ENCODE measurements at places on chromosomes 12 and 14. TPM values are rescaled to one million over a fixed set of nuclear protein-coding genes. Genes with fewer than 3 reads are reported as not detected.
A peak's percentile ranks its signal among the peaks of the same experiment; 100 is the strongest.

DNA sequence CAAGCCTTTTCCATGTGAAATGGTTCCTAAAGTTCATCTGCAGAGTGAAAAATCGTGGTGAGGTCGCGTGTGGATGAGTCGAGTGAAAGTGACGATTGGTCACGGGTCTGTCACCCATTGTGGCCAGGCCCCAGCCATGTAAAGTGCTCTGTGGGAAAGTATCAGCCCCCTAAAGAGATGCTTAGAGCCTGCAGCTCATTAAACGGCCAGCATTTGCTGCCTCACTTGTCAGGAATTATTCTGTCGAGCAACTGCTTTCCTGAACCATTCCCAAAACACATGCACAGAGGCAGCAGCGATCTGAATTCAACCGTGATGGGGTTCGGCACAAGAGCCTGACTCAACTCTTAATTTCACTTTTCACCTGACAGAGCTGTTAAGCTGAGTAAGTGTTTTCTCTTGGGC is 16.0 kb downstream of the DBX2 start:
- DNase-seq, result no peak

DNA sequence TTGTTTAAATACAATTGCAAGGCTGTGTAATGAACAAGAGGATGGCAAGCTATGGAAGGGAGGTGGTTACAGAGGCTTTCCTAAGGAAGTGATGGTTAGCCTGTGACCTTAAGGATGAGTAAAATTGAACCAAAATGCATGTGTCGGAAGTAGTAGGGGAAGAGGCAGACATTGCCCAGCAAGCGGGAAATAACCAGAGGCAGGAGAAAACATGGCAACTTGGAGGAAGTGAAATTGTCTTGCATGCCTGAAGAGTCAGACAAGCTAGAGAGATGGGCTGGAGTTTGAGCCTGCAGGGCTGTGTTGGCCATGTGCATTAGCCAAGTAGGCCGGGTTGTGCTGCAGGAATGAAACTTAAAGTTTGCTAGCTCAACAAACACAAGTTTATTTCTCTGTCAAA is 96.2 kb downstream of the BTG1 start:
- no peak for DNase-seq

- peak; percentile 66 for DNase-seq
These were observed 137.0 kb upstream of the LMNTD1 start for GRCh38 chr12:25689996-25690501.

- no peak for DNase-seq
These were observed 57.9 kb downstream of the TXNDC16 start for GRCh38 chr14:52494444-52494843.

- DNase-seq, result no peak
These were observed 62.8 kb downstream of the TMCC3 start for GRCh38 chr12:94587266-94588241.

DNA sequence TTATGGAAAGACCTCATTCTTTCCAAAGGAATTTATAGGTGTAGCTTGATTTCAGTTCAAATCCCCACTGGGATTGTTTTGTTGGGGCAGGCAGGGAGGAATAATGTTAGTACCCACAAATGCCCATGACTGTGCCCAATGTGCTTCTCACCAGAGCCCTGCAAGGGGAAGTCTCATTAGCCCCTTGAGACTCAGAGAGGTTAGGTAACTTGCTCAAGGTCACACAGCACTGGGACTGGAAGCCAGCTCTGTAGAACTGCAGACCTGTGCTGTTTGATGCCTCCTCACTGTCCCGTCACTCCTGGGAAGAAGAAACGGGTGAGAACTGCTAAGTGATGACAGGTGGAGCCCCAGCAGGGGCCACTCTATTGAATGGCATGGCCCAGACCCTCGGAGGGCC is 8.9 kb downstream of the ANKRD9 start:
- no peak for DNase-seq

DNA sequence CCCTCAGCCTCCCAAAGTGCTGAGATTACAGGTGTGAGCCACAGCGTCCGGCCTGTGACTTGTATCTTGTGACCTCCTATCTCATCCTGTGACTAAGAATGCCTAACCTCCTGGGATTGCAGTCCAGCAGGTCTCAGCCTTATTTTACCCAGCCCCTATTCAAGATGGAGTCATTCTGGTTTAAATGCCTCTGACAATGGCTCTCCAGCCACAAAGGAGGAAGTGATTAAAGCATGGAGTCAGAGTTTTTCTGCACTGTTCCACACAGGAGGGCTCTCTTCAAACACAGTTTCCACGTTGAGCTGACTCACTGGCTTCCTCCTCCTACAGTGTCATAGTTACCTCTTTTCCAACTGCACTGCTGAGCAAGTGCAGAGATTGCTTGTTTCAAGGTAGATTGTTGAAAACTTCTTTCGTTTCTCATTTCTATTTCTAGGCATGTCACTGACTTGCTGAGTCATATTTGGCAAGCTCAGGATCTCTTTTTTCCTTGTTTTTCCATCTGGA is 383.8 kb downstream of the PCNX1 start:
- DNase-seq, result no peak

The HPD gene
- 1,410 TPM for total RNA-seq

The PIP4P1 gene
- total RNA-seq, result 11.7 TPM

The C1S gene
- total RNA-seq, result 1,760 TPM

The SMCO2 gene
- not detected for total RNA-seq

The POLE2 gene
- 3.3 TPM for total RNA-seq
